Kidney epithelial cell (primary cell): ENCODE measurements at places on chromosomes 7 and 10.

DNA sequence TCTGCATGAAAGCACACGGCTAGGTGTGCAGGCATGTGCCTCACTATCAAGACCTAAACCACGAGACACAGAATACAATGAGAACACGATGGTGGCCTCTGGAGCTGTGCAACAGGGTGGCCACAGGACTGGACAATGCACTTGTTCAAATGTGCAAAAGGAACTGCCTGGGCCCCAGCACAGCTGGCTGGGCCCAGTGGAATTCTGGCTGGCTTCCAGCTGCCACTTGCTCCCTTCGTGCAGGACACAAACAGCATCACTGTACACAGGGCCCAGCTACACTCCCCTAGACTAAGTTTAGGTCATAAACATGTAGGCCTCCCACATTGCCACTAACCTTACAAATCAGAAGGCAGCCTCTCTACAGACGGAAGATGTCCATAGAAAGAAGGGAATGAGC lies 23.4 kb downstream of the DOCK4 start:
- no peak for DNase-seq

- DNase-seq = no peak
These were observed 11.7 kb downstream of the PTPRE start for GRCh38 chr10:127918572-127918971.

- no peak for DNase-seq
These were observed 181.1 kb downstream of the TNS3 start for GRCh38 chr7:47400741-47401206.

DNA sequence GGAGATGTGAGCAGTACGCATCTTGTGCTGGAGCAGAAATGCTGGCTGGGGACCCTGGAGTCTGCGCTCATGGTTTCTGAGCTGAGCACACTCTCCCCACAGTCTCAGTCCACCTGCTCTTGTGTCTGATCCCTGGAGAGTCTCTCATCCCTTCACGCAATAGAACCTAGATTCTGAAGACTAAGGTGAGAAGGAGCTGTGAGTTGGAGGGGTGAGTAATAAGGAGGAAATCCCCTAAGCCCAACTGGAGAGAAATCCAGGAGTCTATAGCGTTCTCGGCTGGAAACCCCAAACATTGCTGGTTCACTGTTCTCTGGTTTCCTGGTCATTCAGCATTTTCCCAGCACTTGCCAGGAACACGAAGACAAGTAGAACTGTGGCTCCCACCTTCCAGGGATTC lies 68.3 kb upstream of the SMNDC1 start:
- no peak for DNase-seq

GRCh38 chr10:117461766-117462423 lies 80.7 kb upstream of the EMX2 start:
- peak; percentile 92 for DNase-seq

DNA sequence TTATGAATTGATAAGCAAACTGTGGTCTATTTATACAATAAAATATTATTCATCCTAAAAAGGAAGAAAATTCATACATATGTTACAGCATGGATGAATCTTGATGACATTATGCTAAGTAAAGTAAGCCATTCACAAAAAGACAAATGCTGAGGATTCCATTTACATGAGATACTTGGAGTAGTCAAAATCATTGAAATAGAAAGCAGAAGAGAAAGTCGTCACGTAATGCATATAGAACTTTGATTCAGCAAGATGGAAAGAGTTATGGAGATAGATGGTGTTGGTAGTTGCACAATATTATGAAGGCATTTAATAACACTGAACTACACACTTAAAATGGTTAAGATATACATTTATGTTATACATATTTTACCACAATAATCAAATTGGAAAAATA lies 309.7 kb upstream of the KLF6 start:
- no peak for DNase-seq

DNA sequence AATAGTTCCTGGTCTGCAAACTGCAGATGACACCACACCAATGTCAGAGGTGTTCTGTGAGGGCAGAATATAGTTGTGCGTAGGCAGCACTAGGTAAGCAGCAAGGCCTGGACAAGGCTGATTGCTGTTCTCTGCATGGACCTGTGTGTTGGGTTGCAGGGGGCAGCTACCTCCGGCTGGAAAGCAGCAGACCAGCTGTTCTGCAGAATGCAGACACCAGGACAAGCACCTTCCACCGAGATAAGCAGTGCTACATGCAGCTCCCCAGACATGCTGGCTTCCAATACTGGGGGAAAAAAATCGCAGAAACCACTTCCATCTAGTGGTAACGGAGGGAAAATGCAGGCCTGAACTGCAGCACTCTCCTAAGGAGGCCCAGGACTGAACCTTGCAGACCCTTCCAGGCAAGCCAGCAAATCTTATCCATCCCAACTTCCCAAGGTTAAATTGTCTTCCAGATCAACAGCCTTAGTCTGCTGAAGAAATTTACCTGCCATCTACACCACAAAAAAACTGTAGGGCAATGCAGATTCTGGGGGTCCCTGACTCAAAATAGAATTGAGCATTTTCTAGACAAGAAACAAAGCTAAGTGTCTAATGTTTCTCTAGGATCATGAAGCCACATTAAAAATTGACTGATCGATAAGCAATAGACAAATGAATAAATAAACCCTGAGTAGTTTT lies 50.5 kb upstream of the COBL start:
- DNase-seq = no peak
